ENCODE measurements at places on chromosomes 11 and 22.

DNA sequence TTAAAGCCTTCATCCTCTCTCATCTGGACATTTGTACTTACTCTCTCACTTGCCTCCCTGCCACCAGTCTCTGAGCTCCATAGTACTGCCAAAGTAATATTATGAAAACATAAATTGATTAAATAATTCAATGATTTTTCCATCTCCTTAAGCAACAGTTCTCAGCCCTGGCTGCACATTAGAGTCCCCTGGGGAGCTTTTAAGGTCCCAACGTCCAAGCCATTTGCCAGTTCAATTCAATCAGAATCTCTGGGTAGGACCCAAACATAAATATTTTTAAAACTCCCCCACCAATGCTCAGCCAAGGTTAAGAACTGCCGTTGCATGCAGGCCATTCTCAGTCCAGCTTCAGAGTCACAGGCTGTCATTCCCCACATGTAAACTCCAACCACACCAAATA lies 114.4 kb upstream of the BMAL1 start:
- no peak for DNase-seq

GRCh38 chr11:1778141-1778911 lies 14.6 kb upstream of the CTSD start:
- DNase-seq, result no peak

DNA sequence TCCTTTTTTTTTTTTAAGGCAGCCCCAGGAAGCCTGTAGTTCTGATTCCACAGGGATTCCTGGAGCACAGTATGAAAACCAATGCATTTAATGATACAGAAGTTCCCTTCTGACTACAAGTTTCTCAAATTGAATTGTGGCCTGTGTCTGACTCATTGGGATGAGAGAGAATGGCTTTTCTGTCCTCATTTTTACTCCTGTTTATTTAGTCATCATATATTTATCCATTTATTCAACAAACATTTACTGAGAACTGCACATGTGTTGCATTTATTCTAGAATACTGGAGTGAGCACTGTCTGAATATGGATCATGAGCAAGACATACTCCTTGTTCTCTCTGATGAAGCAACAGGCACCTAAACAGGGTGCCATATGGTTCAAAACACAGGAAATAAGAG lies 231.2 kb downstream of the NTM start:
- no peak for DNase-seq

GRCh38 chr22:32911503-32911902 lies 110.0 kb downstream of the TIMP3 start:
- no peak for DNase-seq

DNA sequence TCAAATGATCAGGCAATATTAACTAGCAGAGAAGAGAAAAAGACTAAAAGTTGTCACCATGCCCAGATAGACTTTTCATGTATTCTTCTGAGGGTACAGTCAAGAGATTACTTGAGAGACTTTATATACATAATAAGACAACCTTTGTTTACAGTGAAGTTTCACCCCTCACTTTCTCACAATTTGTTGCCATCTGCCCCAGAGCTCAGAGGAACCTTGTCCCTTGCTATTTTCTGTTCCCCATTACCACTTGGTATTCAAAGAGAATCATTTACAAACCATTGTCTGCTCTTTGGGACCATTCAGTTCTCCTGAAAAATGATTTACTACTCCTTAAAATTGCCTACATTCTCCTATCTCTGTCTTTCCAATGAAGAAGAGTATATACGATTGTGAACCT lies 544.6 kb downstream of the CNTN5 start:
- DNase-seq, result no peak

DNA sequence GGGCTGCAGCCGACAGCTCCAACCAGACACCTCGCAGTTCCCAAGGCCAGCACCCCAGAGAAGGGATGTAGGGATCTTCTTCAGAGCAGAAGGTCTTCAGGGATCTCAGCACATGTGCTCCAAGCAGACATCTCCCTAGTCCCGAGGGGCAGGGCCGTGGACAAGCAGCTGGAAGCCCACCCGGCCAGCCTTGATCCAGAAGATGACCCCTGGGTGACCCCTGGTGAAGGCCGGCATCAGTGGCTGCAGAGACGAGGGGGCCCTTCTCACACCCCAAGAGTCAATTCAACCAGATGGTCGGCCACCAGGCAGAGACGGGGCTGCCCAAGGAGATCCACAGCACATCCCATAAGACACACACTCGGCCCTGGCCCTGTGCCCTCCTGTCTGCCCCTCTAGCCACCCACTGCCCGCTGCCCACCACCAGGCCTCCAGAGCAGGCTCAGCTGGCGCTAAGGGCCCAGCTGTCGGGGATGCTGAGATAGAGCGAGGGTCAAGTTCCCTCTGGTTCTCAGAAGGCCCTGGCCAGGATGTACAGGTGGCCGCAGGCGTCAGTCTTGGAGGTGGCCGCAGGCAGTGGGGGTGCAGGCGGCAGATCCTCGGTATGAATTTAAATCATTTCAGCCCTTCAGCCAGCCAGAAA lies 168.3 kb downstream of the BRD1 start:
- DNase-seq, result no peak

DNA sequence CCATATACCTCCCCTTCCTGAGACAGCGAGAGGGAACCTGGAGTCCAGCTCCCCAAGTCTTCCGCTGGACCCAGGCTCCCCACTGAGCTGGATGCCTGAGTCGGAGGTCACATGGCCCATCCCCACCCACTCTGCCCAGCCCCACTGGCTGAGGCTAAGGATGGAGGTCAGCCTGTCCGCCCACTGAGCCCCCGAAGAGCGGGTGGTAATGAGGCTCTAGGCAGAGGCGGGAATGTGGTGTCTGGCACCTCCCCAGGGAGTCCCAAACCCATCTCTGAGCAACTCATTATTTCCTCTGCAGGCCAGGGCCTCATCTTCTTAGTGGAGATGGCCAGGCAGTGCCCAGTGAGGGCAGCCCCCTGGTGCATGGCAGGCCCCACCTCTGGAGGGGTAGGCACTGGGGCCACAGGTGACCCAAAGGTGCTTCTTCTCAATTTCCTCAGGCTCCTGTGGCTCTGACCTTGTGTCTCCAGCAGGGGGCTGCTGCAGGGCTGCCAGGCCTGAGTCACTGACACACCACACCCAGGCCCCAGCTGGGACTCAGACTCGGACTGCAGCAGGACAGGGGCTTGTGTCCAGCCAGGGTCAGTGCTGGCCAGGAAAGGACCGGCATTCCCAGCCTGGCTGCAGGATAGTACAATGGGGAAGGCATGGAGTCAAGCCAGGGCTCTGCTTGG lies 10.2 kb upstream of the PDE2A start:
- no peak for DNase-seq

GRCh38 chr11:133718238-133718637 lies 127.1 kb downstream of the SPATA19 start:
- no peak for DNase-seq

- no peak for DNase-seq
Measured at GRCh38 chr11:121368364-121369240, 76.0 kb downstream of the SC5D start.

- DNase-seq, result no peak
Measured at GRCh38 chr11:74492084-74492483, 1.4 kb downstream of the LIPT2 start.

DNA sequence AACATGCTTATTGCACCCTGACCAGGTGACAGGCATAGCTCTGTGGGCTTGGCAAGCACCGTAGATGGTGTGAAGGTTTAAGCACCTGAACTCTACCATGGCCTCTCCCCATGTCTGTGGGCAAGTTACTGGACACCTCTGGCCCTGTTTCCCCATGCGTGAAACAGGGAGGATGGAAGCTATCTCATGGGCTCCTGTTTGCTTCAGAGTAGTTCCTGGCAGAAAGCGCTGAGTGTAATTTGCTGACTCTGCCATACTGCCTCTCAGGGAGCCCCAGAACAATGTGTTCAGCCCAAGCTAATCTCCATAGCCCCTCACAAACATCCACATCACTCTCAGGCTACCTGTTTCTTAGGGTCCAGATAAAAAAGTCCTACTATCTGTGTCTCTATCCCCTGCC lies 2.4 kb downstream of the CBX6 start:
- DNase-seq, result no peak

DNA sequence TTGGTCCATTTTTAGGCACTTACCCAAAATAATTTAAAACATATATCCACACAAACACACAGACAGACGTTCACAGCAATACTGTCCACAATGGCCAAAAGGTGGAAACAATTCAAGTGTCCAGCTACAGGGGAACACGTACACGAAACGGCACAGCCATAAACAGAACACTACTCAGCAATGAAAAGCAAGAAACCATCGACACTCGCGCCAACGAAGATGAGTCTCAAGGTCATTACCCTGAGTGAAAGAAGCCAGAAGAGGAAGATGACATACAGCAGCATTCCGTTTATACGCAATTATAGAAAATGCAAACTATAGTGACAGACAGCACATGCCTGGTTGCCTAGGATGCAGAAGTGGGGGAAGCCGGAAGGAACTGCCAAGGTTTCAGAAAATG lies 13.4 kb upstream of the COMT start:
- DNase-seq, result no peak

All from iPS DF 19.7 (cell line).